Activated gamma-delta T cell treated with Interleukin-2 at 50 U/mL for 16 hours (primary cell): ENCODE measurements at places on chromosomes 3 and 15.

- DNase-seq = no peak
Observed at GRCh38 chr3:181892848-181893247, 181.1 kb downstream of the SOX2 start.

GRCh38 chr3:23805210-23805632 lies 534 bp upstream of the UBE2E1 start:
- DNase-seq = no peak

DNA sequence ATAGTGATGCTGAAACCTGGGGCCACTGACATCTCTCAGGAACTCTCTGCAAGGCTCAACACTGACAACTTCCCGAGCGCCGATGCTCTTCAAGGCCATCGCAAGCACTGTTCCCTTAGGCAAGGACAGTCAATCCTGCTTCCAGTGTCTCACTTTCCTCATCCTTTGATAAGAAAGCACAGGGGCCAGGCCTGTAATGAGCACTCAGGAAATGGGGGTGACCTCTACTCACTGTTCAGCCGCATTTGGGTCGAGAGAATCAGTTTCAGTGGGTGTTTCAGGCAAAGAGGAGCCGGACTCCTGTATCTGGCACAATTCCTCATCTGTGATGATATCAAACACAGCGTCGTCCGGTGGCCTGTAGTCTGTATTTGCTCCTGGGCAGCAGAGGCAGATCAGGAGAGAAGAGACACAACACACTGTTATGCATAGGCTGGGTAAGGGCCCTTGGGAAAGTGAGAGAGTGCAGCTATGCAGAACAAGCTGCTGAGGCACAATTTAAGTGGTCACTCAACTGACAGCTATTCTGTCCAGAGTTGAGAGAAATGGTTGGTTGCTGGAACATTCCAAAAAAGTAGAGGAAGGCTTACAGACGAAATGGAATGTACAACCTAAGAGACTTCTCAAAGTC lies 11.9 kb downstream of the CXCR6 start:
- DNase-seq = no peak

DNA sequence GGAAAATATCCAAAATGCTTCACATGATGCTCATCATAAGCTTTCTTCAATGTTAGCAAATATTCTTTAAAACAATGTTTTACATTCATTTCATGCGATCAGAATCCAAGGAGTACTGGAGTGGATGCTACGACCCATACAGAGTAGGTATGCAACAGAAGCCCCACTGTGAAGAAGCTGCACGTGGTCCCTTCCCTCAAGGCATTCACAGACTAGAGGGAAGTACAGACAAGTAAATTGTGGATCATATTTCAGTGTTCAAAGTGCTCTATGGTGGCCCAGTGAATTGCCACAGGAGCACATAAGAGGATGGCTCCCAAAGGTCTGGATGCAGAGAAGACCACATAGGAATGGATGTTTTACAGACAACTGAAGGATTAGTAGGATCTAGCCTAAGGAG lies 789.9 kb downstream of the IGSF11 start:
- no peak for DNase-seq

DNA sequence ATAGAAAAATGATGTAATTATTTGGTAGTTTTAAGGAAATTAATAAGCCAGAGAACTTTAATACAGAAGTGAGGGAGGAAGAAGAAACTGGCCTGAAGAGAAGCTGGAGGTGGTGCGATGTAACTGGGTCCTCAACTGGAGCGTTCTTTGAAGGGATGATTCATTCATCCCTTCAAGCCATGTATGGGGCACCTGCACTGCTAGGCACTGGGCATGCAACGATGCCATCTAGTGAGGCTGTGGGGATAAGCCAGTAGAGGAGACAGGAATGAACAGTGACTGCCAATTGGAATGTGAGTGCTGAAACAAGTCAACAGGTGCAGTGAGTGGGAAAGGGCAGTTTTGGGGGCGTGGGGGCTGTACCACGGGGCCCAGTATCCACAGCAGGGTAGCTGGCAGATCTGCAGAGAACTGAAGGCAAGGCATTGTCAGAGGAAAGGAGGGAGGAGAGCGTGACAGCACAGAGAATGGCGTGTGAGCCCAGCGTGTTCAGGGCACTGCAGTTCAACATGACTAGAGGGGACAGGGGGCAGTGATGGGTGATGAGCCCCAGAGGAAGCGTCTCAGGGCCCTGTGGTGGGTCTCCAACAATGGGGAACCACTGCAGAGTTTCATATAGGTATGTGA lies 3.8 kb upstream of the KIF23 start:
- no peak for DNase-seq

DNA sequence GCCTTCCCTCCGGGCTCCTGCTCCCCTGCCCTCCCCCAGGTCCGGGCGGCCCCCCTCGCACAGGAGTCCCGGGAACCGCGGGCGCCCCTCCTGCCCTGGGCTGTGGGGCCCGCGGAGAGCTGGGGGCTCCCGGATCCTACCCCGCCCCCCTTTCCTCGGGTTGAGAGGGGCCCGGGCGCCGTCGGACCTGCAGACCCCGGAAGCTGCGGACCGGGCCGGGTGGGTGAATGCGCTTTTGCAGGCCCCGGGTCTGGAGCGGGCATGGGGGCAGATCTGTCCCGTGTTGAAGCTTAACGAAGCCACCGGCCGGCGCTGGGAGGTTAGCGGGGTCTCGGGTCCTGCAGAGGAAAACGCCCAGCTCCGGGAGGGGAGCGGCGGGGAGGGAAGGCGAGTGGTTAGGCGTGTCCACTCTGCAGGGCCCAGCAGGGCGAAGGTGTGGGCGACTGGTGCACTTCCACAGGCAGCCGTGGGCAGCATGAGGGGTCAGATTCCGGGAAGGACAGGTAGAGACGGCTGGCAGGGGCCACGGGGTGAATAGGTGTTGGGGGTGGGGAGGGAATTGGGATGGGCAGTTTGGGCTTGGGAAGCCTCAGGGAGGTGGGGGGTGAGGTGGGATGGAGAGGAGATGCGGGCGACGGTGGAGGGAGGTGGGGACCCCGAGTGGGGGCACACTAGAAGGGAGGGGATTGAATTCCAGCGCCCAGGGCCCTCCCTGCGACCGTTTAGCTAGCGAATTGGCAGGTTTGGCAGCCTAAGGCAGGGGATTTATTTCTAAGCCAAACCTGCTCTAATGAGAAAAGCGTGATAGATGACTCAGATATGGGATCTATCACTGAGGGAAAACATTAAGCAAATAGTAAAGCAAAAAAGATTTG lies 635 bp downstream of the CD276 start:
- DNase-seq = no peak

DNA sequence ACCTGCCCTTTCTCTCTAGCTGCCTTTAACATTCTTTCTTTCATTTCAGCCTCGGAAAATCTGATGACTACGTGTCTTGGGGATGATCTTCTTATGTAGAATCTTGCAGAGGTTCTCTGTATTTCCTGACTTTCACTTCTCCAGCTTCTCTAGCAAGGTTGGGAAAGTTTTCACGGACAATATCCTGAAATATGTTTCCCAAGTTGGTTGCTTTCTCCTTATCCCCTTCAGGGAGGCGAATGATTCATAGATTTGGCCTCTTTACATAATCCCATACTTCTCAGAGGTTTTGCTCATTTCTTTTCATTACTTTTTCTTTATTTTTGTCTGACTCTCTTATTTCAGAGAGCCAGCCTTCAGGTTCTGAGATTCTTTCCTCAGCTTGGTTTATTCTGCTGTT lies 62.1 kb upstream of the CCDC54 start:
- no peak for DNase-seq

- DNase-seq = no peak
Observed at GRCh38 chr3:18630295-18630694, 205.2 kb upstream of the SATB1 start.

- no peak for DNase-seq
Observed at GRCh38 chr15:98583771-98584430, 64.4 kb upstream of the IGF1R start.

GRCh38 chr3:5022187-5022965 lies 43.1 kb downstream of the BHLHE40 start:
- DNase-seq = no peak

DNA sequence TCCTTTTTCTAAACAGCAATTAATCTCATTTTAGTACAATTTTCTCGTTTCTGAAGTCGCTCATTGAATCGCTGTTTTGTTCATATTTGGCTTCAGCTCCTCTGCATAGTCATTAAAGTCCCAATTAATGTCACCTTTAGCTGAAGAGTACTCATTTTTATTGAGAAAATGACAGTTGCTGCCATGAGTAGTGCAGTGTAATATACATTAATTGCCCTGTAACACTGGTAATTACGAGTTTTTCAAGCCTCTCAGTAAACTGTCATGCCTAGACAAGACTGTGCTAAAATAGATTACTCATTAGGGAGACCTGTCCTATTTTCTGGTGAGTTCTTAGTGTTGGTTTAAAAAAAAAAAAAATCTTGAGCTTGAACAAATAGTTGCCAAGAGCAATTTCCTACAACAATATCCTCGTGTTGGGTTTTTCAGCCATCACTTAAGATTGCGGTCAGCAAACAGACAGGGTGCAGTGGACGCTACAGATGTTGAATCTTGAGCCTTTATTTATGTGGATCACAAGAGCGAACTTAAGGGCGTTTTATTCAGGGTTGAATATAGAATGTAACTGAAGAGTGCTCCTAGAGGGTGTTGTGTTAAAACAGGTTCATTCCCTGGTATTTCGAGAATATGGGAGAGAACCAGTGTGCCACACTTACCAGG lies 176.0 kb downstream of the CDIN1 start:
- no peak for DNase-seq

DNA sequence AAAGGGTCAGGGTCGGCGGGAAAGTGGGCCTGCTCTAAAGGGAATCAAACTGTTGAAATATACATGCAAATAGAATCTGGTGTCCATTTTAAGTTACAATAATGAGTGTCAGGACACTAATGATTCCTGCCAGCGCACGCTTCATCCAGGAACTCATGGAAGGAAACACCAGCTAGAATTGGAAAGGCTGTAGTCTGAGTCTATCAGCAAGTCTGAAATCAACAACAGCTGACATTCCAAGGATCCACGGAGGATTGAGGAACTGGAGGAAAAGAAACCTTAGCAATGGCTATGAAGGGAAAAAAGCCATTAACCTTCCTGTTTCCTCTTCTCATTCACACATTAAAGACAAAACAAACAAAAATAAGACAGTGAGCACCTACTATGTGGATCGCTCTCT lies 1063.1 kb downstream of the NTRK3 start:
- DNase-seq = no peak

GRCh38 chr15:26950001-26950400 lies 21.0 kb upstream of the GABRG3 start:
- no peak for DNase-seq

DNA sequence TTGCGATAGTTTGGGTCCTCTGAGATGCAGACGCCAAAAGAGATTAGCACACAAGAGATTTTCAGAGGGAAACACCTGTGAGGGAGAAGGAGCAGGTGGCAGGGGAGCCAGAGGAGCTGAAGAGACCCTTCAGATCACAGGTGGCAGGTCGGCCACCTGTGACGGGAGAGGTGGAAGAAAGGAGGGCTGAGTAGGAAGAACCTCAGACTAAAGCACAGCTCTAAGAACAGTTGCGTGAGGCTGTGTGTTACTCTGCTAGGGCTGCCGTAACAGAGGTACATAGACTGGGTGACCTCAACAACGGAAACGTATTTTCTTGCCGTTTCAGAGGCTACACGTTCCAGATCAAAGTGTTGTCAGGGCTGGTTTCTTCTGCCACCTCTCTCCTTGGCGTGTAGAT lies 38.5 kb downstream of the C2CD4A start:
- DNase-seq = no peak

DNA sequence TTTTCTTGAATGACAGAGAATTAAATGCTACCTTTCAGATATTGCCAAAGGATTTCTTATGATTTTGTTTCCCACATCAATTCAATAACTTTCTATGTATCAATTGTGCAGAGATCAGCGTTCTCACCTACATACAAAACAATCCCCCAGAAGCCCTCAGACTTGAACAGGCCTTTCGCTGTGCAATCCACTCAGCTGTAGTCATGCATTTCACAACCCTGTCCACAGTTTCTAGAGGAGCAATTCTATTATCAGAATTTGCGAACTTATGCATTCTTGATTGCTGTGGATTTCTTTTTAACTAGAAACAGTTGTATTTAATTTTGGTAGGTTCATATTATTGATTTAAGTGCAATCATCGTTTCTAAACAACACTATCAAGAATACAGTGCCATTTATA lies 13.7 kb upstream of the ALCAM start:
- no peak for DNase-seq

DNA sequence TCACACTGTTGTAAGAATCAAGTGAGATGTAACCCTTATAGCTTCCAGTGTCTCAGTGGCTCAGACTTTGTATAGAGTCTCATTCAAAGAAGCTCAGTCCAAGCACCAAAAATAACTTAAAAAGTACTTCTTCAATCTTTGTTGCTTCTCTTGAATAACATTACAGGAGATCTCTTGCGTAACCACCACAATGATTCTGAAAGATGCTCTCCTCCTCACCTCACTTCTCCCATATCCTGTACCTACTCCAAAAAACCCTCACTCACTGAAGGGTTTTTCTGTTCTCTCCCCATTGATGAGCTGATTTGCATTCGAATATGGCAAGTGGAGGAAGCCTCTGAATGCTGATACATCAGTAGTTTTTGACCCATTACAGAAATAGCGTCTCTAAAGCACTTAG lies 39.4 kb upstream of the MRPS22 start:
- DNase-seq = no peak

GRCh38 chr3:33750211-33750548 lies 32.1 kb upstream of the CLASP2 start:
- no peak for DNase-seq

- DNase-seq = no peak
Observed at GRCh38 chr3:115547207-115547606, 76.1 kb upstream of the GAP43 start.

GRCh38 chr3:116886202-116886893 lies 176.8 kb downstream of the TUSC7 start:
- no peak for DNase-seq

- no peak for DNase-seq
Observed at GRCh38 chr15:58056015-58056414, 9.5 kb downstream of the ALDH1A2 start.

DNA sequence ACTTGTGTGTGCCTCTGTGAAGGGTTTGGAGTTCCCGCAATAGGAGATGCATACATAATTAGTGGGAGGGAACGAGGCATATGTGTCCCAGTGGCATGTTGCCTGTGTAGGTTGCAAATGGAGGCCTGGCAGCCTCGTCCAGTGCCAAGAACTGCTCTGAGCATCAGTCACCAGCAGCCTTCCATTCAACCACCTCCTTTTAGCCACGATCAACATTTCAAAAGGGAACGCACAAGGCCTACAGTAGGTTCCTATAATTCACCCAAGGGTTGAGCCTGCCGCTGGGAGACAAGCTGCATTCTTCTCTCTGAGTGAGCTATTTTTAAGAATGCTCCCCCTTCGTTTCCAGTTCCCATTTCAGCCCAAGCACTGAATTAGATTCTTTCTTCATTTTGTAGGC lies 78.8 kb upstream of the CTNNB1 start:
- no peak for DNase-seq
